Left lung (tissue), 14 donors: ENCODE measurements at places on chromosomes 3 and 15. TPM values are rescaled to one million over a fixed set of nuclear protein-coding genes. Genes with fewer than 3 reads are reported as not detected.

Gene SERPINI1
- total RNA-seq: 7.3 TPM

Gene ZCWPW2
- total RNA-seq: 0.84 TPM

DNA sequence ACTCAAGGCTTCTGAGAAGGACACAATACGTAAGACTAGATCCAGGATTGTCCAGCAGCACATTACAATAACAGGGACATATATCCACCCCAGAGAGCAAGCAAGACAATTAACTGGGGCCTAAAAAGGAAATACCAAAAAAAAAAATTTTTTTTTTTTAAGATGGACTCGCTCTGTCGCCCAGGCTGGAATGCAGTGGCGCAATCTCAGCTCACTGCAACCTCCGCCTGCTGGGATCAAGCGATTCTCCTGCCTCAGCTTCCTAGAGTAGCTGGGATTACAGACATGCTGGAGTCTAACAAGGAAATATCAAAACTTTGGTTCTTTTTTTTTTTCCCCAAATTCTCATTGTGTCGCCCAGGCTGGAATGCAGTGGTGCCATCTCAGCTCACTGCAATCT, 28.8 kb upstream of the IMPDH2 start:
- no peaks in the 10 kb centered on the region for H3K27me3 ChIP-seq
- H3K27ac ChIP-seq: no peak overlapping the region
- DNase-seq: no peak
- H3K4me3 ChIP-seq: no peak overlapping the region
- H3K4me1 ChIP-seq: no peaks in the 10 kb centered on the region

GRCh38 chr15:68200016-68200861, 4.9 kb downstream of the CALML4 start:
- H3K27ac ChIP-seq: no peak overlapping the region
- H3K27me3 ChIP-seq: no peaks in the 10 kb centered on the region
- H3K4me3 ChIP-seq: no peak overlapping the region
- H3K36me3 ChIP-seq: peaks cover 29% of the 10 kb centered on the region
- DNase-seq: no peak

DNA sequence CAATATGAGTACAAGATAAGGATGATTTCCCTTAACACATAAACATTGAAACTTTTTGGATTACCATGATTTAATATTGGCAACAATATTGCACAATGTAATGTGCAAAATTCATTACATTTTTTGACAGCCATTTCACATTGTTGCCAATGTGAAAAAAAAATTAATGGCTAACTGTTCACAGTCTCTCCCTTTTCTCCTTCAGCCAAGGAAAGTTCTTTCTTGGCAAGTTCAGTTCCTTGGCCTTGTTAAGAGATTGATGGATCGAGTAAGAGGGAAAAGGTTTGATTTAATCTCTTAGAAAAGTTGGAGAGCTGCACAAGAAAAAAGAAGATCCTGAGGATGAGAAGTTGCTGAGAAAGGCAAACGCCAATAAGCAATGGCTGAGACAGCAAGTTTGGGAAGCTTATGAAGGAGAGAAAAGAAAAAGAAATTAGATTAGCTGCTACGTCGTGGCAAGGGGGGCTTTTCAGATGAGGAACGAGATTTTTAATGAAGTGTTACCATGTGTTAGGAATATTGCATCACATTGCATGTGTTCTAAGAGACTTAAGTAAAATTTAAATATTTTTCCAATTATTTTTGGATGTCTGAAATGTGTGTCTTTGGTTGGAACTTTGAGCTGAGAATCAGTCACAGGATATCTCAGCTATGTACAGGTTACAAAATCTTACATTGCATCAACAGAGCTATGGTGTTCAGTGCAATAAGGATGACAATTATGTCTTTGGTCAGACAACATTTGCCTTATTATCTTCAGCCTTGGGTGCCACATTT, 61.4 kb upstream of the ZNF280D start:
- H3K27ac ChIP-seq: no peak overlapping the region
- no peaks in the 10 kb centered on the region for H3K4me1 ChIP-seq
- H3K36me3 ChIP-seq: no peaks in the 10 kb centered on the region
- no peak overlapping the region for H3K4me3 ChIP-seq

DNA sequence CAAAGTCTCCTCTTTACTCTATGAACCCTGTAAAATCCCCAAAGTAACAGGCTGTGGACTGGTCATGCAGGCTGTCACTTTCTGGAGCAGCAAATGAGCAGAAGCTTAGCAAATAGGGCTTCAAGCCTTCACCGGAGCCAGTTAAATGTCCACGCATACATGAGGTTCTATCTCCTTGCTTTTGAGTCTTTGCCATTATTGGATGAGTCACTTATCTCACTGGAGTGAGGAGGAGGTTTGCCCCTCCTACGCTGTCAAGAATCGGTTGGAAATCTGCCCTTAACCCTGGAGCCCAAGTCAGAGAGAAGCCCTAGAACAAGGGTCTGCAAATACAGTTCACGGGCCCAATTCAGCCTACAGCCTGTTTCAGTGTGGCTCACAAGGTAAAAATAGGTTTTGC, 126.1 kb upstream of the CTNNB1 start:
- DNase-seq: no peak
- H3K4me3 ChIP-seq: no peak overlapping the region
- H3K27ac ChIP-seq: no peak overlapping the region
- no peaks in the 10 kb centered on the region for H3K27me3 ChIP-seq
- no peaks in the 10 kb centered on the region for H3K4me1 ChIP-seq
- no peaks in the 10 kb centered on the region for H3K36me3 ChIP-seq

GRCh38 chr3:10558736-10559135, 53.4 kb upstream of the ATP2B2 start:
- H3K27ac ChIP-seq: no peak overlapping the region
- H3K4me1 ChIP-seq: no peaks in the 10 kb centered on the region
- H3K36me3 ChIP-seq: no peaks in the 10 kb centered on the region
- no peak for DNase-seq

DNA sequence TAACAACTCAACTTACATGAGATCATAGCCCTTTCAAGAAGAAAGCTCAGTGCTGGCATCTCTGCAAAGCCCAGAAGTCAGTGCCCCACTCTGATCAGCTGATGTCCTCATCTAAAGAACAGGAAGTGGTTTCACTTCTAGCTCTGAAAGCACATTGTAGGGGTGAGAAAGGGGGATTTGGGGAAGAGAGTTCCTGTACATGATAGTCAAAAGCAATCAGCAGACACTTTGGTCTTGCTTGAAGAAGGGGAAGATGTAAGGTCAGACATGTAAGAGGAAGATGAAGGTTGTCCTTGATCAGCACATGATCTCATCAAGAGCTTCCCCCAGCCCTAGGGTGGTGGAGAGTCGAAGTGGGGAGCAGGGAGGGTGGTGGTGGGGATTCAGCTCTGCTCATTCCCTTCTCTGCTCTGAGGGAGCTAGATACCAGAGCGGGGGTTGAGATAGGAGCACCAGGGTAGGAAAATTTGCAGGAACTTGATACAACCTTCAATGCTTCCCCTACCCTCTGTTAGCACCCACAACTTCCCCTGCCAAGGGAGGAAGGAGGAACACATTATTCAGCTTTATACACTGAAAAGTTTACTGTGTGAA, 76.4 kb upstream of the ETV5 start:
- DNase-seq: no peak
- H3K4me3 ChIP-seq: no peak overlapping the region
- H3K36me3 ChIP-seq: no peaks in the 10 kb centered on the region
- H3K4me1 ChIP-seq: peaks cover 45% of the 10 kb centered on the region
- peak overlapping the region; percentile 33 for H3K27ac ChIP-seq

GRCh38 chr15:82650046-82650670, 3.0 kb upstream of the CPEB1 start:
- no peaks in the 10 kb centered on the region for H3K36me3 ChIP-seq
- no peak overlapping the region for H3K4me3 ChIP-seq

DNA sequence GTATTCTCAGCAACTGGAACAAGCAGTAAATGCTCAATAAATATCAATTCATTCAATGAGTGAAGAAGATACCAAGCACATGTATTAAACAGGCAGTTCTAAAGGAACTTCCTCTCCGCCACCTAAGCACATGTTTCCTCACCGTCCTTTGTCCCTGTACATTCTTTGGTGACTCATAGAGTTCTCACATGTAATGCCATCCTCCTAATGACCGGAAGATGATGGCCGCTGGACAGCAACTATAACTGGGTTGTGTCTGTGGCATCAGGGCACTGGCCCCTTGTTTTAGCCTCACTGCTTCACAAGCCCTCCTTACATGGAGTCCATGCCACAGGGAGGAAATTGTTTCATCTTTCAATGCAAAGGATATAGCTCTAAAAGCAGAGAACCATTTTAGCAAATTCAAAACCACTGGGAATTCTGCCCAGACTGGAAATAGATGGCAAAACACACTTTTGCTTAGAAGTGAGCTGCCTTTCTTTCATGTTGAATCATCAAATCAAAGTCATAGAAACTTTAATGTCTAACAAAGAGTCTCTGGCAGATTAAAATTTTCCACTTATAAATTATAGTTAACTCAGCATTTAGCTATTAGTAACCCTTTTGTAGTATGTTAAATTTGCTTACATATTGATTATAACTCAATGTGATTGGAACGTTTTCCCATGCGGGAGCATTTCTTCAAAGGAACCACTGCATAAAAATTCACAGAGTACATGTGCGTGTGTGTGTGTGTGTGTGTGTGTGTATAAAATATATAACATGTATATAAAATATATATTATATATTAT, 74.1 kb downstream of the GAP43 start:
- DNase-seq: no peak
- no peak overlapping the region for H3K4me3 ChIP-seq
- H3K4me1 ChIP-seq: no peaks in the 10 kb centered on the region

- H3K4me3 ChIP-seq: no peak overlapping the region
- H3K36me3 ChIP-seq: no peaks in the 10 kb centered on the region
- no peaks in the 10 kb centered on the region for H3K4me1 ChIP-seq
- DNase-seq: no peak
- H3K27me3 ChIP-seq: no peaks in the 10 kb centered on the region
- no peak overlapping the region for H3K27ac ChIP-seq
These were observed 385.3 kb downstream of the NTRK3 start for GRCh38 chr15:87871258-87871681.

GRCh38 chr3:177906578-177907229, 629.5 kb upstream of the KCNMB2 start:
- no peaks in the 10 kb centered on the region for H3K27me3 ChIP-seq
- peak overlapping the region; percentile 57 for H3K27ac ChIP-seq
- H3K4me3 ChIP-seq: no peak overlapping the region
- no peak for DNase-seq
- H3K4me1 ChIP-seq: peaks cover 5% of the 10 kb centered on the region

DNA sequence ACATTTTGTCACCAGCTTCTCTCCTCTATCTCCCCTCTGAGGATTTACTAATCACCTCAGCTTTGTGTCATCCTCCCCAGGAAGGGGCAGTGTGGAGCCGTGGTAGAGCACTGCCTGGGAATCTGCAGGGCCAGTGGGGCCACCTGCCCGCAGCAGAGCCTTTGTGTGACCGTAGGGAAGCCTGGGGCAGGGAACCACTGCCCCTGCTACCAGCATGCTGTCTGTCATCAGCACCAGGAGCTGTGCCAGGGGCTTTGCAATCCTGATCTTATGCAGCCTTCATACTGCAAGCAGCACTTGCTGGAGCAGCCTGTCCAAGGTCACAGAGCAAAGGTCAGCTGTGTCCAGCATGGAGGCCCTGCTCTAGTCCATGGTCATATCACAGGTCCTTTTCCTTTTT, 170.2 kb upstream of the IL12A start:
- H3K27ac ChIP-seq: no peak overlapping the region
- H3K27me3 ChIP-seq: no peaks in the 10 kb centered on the region
- no peak for DNase-seq
- no peak overlapping the region for H3K4me3 ChIP-seq
- H3K4me1 ChIP-seq: no peaks in the 10 kb centered on the region
- H3K36me3 ChIP-seq: no peaks in the 10 kb centered on the region

- no peaks in the 10 kb centered on the region for H3K4me1 ChIP-seq
- no peak overlapping the region for H3K4me3 ChIP-seq
- no peak overlapping the region for H3K27ac ChIP-seq
- H3K27me3 ChIP-seq: no peaks in the 10 kb centered on the region
These were observed 64.6 kb downstream of the TPRG1 start for GRCh38 chr3:189236352-189236751.

GRCh38 chr3:116969135-116969534, 259.6 kb downstream of the TUSC7 start:
- H3K4me3 ChIP-seq: no peak overlapping the region
- H3K36me3 ChIP-seq: no peaks in the 10 kb centered on the region
- no peak for DNase-seq
